ENCODE measurements at places on chromosomes 2 and 18.

DNA sequence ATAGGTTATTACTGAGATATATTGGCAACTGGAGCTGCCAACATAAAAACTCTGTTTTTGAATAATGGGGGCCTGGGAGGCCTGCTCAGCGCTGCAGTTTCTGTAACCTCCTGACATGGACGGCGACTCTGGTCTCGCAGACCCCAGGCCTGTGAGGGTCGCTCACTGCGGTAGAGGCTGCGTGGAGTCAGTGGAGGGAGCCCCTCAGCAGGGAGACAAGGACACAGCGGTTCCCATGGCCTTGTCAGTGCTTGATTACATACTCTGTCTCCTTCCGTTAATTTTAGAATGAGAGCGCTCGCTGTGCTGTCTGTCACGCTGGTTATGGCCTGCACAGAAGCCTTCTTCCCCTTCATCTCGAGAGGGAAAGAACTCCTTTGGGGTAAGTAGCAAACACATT is 858 bp downstream of the TPO start:
- DNase-seq, result no peak

GRCh38 chr2:117086174-117086942 is 728.1 kb upstream of the DDX18 start:
- DNase-seq, result no peak

GRCh38 chr2:114010001-114010400 is 120.1 kb downstream of the ACTR3 start:
- DNase-seq, result no peak

- DNase-seq, result no peak
Measured at GRCh38 chr2:10934979-10935350, 23.2 kb downstream of the KCNF1 start.

DNA sequence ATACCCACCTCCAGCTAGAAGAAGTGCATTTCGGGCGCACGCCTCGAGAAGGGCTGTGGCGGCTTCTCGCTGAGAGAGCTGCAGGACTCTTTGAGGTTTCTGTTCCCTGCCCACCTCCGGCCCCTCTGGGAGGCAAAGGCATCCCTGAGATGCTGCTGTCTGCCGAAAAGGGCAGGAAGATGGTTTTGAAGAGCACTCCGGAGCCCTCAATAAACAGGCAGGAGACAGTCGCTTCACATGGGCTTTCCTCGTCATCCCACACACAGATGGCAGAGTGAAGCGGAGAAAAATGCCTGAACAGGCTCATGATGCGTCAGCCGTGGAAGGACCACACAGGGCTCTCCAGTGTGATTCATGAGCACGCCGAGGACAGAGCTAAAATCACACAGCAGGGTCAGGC is 25.4 kb upstream of the GLI2 start:
- DNase-seq, result no peak

DNA sequence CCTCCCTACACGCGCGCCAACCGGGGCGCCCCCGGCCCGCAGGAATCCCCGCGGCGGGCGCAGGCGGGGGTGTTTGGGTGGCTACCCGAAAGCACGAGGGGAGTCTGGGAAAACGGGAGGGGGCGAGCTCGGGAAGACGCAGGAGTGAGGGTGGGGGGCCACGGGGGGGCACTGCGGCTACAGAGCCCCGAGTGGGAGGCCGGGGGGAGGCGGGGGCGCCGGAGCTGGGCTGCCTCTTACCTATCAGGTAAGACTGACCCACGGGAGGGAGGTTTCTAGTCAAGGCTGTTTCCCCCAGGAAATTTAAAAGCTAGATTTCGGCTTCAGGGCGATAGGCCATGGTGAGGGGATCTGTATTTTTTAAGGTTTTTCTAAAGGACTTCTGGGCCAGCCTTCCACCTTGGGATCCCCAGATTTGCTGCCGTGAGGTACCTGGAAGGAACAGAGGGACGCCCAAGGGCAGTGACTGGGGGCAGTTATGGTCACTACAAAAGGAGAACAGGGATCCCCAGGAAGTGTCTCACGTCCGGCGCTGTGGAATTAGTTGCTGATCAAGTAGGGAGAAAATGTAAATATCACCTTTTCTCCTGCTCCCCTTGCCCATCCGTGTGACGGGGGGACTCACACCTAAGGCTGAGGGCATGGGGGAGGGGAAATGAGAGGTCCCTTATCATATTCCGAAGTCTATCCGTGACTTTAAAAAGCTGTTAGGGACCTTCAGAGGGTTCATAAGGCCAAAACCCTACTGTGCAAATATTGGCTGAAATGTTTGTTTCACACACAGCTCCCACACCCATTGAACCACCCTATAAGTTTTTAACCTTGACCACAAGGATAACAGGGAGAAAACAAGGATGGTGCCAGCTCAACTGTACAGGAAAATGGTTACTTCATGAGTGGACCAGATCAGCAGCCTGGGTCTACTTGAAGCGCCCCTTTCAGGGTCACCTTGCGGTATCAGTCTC is 638 bp upstream of the IRS1 start:
- DNase-seq, result no peak

GRCh38 chr2:88561646-88562388 is 65.4 kb downstream of the EIF2AK3 start:
- no peak for DNase-seq

GRCh38 chr18:9629709-9630108 is 15.3 kb upstream of the PPP4R1 start:
- no peak for DNase-seq

DNA sequence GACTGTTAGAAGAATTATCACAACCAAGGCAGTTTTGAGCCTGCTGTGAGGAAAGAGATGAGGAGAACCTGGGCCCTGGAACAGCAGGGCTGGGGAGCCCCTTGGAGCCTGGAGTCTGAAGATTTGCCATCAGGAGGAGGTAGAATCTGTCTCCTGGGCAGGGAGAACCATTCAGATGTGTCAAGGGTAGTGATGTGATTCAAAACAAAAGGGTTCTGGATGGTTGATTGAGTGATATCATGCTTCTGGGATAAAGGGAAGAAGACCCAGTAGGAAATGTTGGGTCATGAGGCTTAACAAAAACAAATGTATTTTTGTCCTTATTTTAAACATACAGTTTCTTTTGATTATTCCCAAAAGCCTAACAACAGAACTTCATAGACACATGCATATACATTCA is 28.6 kb downstream of the RNF144A start:
- no peak for DNase-seq

- DNase-seq, result no peak
Measured at GRCh38 chr2:224084266-224084892, 45.3 kb upstream of the SERPINE2 start.

DNA sequence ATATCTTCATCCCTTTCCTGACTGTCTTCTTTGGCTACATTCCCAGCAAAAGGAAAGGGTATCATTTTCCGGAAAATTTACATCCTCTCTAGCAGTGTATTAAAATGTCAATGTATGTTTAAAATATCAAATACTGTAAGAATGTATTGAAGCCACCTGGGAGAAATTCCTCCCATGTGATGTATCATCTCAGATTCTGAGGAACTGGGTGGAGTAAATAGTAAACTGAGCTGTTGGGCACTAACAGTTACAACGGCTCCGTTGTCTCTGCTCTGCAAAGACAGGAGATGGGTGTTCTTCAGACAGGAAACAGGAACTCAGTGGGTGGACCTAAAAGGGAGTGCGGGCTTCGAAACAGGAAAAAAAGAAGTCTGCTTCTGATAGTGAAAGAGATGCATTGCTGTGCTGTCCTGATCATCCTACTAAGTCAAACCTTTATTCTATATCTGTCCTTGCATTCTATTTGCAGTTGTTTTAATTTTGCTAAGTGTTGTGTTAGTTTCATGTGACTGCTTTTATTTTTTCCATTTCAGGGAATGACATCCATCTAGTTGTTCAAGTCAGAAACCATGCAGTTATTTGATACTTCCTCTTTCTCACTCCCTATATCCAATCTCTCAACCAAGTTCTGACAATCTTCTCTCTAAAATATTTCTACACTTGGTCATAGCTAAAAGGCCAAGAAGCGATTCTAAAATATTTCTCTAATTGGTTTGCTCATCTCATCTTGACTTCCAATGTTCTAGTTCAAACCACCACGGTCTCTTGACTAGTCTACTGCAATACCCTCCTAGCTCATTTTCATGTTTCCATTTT is 19.4 kb downstream of the DOK1 start:
- DNase-seq, result peak; percentile 85

GRCh38 chr2:85684806-85685205 is 9.4 kb upstream of the GNLY start:
- no peak for DNase-seq

DNA sequence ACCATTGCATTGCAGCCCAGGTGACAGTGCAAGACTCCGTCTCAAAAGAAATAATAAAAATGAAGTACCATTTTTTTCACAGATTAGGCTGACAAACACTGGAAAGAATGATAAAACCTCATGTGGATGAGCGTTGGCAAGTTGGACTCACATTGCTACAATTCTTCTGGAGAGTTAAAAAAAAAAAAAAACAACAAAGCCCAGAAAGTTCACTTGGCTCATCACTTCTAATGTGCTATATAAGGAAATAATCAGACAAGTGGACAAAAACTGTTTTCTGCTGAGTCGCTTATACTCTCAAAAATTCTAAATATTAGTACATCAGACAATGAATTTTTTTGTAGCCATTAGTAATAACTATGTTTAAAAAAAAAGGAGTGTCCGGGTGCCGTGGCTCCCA is 38.4 kb downstream of the PKP4 start:
- DNase-seq, result no peak

DNA sequence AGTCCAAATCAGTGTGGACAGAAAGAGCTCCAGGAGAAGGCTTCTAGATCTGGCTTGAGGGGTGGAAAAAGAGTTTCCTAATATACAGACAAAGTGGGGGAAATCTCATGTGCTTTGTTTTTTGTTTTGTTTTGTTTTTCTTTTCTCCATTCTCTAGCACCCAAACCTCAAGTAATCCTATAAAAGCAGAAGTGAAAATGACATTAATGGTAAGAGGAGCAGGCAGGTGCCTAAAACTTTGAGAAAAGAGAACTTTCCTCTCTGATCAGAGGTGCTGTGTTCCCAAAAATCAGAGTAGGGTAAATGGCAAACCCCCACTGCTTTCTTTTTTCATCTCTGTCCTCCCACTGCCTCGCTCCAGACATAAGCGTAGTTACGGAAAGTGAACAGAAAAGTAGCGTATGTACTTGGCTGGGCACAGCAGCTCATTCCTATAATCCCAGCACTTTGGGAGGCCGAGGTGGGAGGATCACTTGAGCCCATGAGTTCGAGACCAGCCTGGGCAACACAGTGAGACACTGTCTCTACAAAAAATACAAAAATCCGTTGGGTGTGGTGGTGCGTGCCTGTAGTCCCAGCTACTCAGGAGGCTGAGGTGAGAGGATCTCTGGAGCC is 77.8 kb downstream of the FAM161A start:
- no peak for DNase-seq

GRCh38 chr2:223041527-223042109 is 10.4 kb upstream of the KCNE4 start:
- DNase-seq, result no peak

DNA sequence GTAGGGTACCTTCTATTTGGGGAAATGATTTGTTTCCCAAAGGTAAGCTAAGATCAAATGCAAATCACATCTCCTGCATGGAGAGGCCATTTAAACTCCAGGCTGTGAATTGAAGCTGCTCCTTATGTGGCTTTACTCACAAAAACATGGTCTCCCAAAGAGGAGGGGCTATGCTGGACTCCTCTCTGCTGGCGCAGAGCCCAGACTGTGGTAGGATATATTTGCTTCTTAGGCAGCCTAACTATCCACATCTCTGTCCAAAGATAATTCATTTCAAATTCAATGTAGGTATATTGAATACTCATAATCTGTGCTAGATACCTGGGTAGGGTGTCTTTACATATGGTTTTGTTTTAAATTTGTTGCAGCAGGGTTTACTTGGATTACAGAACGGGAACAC is 358.5 kb downstream of the ALK start:
- DNase-seq, result no peak

DNA sequence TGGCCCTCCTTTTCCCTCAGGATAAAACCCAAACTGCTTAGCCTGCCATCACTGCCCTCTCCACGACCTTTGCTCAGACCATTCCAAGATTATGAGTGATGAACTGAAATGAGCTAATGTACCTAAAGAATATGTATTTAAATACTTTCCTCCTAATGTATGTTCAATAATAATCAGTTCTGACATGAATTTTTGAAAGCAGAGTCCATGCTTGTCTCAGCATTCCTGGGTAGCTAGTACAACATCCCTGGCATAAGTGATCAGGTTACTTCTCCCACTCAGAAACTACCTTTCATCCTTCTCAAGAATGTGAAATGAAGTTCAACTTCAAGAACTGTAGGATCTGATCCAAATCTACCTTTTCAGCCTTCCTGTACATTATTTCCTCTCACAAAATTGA is 103.6 kb downstream of the UNC80 start:
- no peak for DNase-seq

GRCh38 chr18:45837283-45838070 is 12.0 kb downstream of the SIGLEC15 start:
- no peak for DNase-seq

GRCh38 chr2:18123211-18123570 is 244.7 kb downstream of the KCNS3 start:
- no peak for DNase-seq

DNA sequence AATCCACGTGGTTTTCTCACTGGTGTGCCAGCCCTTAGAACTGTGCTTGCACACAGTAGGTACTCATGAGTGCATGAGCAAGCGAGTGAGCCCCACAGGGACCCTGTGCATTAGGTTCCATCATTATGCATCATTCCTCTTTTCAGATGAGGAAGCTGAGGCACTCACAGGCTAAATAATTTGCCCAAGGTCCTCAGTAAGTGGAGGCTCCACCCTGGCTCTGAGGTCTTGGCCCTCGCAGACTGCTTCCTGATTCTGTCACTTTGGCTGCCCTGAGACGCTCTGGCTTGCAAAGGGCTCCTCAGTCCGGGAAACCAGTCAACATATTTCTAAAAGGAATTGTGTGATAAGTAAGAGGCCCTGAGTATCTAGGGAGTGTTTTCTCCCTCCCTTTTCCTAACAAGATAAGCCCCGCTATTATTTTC is 71.7 kb downstream of the IL1R2 start:
- peak; percentile 51 for DNase-seq

DNA sequence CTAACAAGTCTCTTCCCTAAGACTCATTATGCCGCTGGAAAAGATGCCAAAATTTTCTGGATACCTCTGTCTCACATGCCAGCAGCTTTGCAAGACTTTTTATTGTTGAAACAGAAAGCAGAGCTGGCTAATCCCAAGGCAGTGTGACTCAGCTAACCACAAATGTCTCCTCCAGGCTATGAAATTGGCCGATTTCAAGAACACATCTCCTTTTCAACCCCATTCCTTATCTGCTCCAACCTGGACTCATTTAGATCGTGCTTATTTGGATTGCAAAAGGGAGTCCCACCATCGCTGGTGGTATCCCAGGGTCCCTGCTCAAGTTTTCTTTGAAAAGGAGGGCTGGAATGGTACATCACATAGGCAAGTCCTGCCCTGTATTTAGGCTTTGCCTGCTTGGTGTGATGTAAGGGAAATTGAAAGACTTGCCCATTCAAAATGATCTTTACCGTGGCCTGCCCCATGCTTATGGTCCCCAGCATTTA is 26.3 kb downstream of the DHRS9 start:
- DNase-seq, result peak; percentile 34

DNA sequence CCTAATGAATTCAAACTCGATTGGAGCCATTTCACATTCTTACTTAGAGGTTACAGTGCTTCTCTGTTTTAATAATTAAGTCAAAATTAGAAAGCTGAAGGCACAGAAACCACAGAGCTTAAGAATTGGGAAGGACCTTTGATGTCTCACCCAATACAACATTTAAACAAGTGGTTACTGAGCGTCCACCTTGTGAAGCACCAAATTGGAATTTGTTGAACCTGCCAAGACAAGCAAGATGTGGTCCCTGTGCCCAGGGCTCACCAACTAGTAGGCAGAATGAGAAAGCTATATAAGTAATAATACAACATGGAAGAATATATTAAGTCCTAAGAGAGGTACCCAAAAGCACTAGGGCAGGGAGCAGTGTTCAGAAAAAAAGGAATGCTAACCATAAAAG is 64.5 kb upstream of the NPAS2 start:
- DNase-seq, result no peak

Measured in GDM1 (cell line).